Sigmoid colon (tissue), 7 donors: ENCODE measurements at places on chromosomes 2 and 18.
A peak's percentile ranks its signal among the peaks of the same experiment; 100 is the strongest.

DNA sequence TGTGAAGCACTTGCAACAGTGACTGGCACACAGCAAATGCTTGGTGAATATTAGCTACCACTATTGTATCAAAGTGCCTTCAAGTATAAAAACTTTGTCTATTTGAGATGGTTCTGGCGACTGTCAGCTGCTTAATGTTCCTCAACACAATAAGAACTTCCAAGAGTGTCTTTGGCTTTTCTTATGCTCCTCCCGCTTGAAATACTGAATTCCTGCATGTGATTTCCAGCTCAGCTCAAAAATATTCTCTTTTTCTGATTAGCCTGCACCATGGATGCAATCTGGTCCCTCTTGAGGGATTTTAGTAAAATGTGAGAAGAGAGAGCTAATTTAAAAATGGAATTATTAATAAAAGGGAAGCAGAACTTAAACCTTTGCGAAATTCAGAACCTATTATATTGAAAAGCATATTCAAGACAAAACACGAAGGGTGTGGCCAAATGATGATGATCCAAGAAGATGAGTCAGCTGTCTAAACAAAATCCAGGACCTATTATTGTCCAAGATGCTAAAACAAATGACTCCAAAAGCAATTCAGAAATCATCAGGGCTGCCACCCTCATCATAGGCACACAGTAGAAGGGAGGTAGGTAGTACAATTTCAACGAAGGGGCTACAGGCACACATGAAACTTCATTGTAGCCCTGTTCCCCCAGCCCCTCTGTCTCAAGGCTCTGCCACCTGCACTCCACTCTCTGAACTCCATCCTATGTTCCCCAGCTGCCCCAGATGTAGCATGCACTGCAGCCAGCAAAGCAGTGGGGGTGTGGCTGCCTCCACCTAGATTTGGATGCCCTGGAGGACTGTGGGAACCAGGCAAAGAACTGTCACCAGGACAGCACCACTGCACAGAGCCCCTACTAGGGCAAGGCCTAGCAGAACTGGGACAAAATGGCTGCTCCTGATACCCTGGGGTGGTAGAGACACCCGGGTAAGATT is 190.1 kb downstream of the ZNF385B start:
- no peak for DNase-seq

DNA sequence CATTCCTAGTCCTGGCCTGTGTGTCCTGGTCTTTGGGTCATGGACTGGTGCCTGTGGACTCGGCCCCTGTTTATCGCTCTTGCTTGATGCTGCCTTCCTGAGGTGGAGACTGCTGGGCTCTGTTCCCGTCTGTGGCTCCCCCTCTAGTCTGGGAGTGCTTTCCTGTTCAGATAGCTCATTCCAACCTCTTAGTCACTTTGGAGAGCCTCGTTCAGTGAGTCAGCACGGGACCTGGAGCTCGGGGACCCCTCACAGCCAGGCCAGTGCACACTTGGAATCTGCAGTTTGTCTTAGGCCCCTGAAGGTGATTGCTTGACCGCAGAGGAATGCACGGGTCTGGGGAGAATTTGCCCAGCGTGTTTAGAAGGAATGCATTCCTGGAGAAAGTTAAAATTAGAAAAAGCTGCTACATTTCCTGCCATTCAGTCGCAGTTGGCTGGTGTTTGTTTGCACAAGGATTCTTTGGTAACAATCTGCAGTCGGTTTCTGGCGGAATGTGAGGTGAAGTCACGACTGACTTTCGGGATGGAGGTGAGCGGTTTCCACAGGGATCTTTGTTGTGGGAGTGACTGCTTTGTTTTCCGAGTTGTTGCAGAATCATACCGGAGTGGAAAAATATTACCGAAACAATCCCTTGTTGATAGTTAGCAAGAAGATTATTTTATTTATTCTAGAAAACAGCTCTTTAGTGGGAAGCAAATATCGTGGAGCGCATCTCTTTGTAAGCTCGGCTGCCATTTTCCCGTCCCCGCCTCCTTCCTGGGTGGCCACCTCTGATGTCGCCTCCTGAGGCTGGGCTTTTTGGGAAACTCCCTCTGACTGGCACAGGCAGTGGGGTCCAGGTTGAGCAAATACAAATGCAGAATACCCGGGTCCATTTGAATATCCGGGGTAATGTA is 29.6 kb downstream of the SH3BP4 start:
- peak; percentile 85 for DNase-seq

- no peak for DNase-seq
Measured at GRCh38 chr2:16124881-16125613, 184.7 kb downstream of the MYCN start.

DNA sequence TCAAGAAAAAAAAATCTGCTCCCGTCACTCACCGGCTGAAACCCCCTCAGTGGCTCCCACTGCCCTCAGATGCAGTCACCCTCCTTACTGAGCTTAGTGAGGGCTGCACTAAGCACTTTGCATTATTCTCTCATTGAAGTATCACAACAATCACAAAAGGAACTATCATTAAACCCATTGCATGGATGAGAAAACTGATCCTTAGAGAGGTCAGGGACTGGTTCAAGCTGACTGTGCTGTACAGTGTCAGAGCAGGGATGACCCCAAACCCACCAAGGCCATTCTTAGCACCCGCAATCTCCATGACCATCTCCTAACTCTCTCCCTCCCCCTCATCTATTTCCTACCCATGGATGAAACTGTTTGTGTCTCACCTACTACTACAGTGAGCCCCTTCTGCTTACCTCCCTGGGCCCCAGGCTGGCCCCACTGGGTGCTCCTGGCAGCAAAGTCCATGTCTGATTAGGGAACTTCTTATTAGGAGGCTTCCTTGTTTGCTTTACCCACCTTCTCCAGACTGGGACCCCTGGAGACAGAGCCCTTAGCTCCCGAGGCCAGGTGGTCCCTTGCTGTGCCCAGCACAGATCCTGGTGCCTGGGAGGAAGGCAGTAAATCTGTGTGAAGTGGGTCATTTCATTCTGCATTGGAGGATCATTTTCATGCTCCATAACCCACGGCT is 139.3 kb upstream of the ID2 start:
- DNase-seq: no peak

GRCh38 chr2:40439473-40439872 is 12.4 kb downstream of the SLC8A1 start:
- no peak for DNase-seq

DNA sequence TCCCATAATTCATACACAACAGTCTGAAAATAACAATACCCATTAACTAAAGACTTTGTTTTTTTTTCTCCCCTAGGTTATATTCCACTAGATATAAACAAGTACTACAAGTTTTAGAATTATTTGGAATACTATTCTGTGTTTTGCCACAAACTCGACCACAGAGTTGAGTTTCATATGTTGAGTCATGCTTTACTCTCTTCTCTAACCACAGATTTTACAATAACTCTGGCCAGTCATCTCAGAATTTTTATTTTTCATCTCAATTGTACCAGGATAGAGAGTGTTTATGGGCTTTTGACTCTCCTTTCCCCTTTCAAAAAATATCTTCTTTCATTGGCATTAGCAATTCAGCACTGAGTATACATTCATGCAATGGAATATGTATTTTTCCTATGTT is 348.7 kb upstream of the GALNT5 start:
- no peak for DNase-seq

DNA sequence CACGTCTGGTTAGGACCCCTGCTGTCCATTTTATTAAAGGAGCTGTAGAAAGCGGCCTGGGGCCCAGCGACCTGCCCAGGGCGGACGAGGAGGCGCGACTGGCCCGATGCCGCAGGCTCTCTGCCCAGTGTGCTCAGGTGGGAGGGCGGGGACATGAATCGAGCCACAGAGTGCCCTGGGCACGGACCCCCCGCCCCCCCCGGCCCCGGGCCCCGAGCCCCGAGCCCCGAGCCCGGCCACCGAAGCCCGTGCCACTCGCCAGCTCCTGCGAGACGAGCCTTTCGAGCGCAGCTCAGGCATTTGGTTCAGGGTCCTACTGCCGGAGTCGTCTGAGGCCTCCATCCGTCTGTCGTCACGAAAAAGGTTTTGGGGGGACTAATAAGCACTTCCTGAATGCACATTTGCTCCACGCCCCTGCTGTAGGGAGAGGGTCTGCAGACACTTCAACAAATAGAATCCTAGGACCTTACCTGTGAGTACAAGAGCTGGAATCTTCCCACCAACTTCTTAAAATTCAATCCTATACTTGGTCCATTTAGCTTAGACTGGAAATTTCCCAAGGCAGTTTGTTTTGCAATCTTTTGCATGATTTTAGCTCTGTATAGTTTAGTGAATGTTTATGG is 602 bp upstream of the ADAM17 start:
- DNase-seq: no peak

GRCh38 chr18:1422634-1423033 is 518.0 kb downstream of the ADCYAP1 start:
- DNase-seq: no peak

DNA sequence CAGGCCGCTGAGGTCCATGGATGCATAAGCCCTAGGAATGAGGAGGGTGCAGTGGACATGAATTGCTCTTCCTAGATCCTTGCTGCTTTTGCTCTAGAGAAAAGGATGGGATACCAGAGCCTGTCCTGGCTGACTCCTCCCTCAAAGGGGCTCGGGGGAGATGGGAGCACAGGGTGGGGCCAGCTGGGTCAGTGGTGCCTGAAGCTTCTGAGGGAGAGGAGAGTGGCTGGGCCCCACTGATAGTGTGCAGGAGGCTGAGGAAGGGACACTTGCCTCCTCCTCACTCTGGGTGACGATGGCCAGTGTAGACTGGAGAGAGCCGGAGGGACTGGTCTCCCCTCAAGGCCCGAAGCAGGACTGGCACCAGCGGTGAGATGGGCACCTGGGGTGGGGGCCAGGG is at the start of gene NT5DC4:
Gene NT5DC4 (plus strand): TSS at position 236 of the 400 bp plus-strand sequence. CDS start 60 bp downstream, at position 296.
- no peak for DNase-seq

GRCh38 chr2:151153601-151154000 is 108.1 kb downstream of the RBM43 start:
- DNase-seq: no peak

DNA sequence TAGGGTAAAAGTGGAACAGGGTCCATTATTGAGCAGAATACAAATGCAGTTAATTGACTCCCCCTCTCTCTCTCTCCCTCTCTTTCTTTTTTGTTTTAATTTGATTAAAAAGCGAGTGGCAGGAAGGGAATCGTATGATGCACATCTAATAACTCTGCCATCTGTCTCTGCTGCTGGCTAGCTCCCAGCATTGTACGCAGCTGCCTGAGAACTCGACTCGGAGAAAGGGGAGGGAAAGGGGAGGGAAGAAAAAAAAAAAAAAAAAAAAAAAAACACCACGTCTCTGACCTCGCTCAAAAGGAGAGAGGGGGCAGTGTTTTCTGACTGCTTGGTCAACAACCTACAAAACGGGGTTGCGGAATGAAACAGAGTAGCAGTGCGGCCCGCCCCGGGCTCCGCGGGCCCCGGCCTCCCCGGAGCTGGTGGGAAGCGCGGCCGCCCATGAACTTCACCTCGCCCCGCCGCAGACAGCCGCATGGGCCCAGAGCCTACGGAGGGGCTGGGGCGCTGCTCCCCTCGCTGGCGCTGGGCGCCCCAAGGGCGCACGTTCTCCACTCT is 265.7 kb downstream of the TCF4 start:
- DNase-seq: peak; percentile 96

DNA sequence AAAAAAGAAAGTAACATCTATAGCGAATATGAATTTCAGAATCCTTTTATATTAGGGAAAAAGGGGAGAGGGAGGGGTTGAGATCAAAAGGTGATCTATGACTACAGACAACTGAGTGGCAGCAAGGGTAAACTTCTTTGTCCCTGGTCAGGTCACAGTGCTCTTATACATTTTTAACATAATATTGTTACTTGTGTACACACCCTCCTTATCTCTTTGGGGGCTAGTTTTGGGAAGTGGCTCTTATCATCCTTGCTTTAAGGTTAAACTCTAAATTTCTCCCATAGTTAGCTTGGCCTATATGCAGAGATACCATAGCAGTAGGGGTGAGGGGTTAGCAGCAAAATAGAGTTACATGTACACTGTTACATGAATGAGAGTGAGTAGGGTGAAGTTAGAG is 31.6 kb upstream of the ATG16L1 start:
- DNase-seq: no peak

- DNase-seq: no peak
Measured at GRCh38 chr2:227485429-227485828, 13.5 kb downstream of the AGFG1 start.

DNA sequence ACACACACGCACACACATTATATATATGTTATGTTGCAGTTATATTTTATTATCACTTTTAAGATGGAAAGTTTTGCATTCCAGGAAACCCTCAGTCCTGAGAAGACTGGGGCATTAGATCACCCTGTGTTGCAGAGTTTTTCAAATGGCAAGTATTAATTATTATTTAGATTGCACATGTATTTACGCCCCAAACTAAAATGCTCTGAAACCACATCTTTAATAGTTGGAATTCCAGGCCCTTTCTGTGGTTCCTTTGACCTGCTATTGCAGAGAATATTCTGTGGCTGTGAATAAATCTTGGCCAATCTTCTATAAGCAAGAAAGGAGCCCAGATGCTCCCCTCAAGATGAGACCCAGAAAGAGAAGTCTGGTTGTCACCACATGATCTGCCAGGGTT is 427.0 kb upstream of the TNP1 start:
- no peak for DNase-seq

DNA sequence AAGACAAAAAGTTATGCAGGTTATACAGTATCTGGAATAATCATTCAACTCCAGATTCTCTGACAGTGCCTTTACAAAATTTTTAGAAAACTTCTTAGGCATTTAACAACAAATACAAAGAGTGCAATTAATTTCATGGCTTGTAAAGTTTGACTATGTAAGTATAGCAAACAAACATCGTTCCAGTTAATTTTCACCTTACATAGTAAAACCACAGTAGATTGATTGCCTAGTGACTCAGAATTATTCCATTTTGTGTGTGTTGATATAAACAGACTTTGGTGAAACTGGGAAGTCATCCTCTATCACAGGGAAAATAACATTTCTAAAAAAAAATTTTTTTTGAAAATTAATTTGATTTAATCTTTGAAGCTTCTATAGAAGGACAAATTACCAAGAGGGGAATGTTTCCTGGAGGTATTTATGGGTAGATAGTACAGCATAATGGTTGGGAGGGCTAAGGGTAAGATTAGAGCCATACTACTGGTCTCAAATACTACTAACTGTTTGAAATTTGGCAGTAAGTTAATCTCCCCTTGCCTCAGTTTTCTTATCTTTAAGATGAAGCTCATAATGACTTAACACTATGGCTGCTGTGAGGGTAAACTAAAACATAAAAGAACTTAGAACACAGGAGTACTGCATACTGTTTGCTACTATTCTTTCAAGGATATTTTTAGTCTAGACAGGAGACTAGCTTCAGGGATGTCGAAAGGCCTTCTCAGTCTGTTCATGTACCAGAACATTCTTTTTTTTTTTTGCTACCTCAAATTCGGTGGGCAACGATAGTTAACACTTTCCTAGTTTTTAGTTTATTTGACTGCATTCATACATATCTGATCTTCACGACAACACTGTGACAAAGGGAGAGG is 19.6 kb downstream of the NDUFAF7 start:
- DNase-seq: no peak

DNA sequence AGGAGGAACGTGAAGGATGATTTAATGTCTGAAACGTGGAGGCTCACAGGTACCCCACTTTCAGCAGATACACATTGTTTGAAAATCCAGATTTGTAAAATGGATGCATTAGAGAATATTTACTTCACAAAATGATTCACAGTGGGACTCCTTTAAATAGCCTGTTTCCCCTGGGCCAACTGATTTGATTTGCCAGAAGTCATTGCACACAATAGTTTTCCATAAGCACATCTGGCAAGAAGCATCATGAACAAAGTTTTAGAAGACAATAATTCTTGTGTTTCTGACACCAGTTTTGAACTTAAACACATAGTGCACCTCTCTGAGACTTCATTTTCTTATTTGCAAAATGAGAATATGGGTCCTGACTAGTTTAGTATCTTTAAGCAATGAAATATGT is 451.4 kb upstream of the SLC14A2 start:
- no peak for DNase-seq

GRCh38 chr2:26273501-26273900 is 28.8 kb downstream of the HADHB start:
- no peak for DNase-seq
